Renal cortical epithelial cell (primary cell): ENCODE measurements at places on chromosomes 1 and 21. TPM values are rescaled to one million over a fixed set of nuclear protein-coding genes. Genes with fewer than 3 reads are reported as not detected.

The CASQ1 gene
- not detected in 2 replicates for total RNA-seq

GRCh38 chr1:180542113-180542837 lies 16.5 kb upstream of the OVAAL start:
- DNase-seq = peak; percentile 43

GRCh38 chr1:9438431-9439073 lies 100.7 kb upstream of the SLC25A33 start:
- DNase-seq = peak; percentile 99

The CTSS gene
- total RNA-seq = 39.5 and 77.3 TPM in 2 replicates

- DNase-seq = no peak
Measured at GRCh38 chr1:12153181-12153785, 13.5 kb upstream of the TNFRSF1B start.

The PDXK gene
- 278 and 390 TPM in 2 replicates for total RNA-seq

The SPATA45 gene
- total RNA-seq = 0.30 TPM in 1 of 2 replicates, not detected in the other

DNA sequence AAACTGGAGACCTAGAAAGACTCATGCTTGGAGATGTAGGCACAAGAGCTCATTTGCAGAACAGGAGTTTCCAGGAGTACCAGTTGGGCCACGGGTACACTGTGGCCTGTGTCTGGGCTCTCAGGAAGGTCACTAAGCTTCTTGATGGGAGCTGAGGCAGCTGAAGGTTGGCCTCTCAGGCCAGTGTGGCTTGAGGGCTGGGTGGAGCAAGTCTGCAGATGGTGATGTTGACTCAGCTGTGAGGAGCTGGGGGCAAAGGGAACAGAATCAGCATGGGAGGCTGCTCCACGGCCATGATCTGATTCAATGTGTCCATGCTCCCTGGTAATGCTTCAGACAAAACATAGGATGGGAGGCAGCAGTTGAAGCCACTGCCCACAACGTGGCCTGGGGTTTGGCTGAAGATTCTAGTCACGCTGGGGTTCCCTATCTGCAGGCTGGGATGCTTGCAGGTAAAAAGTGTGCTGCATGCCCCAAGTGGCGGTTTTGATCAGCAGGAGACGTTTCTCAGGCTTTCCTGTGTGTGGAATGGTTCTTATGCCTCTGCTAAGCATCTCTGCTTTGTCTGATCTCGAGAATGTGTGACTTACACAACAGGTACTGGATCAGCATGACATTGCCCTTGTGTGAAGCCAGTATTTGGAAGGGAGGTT lies 15.4 kb upstream of the TENT5C start:
- no peak for DNase-seq

The PRR9 gene
- not detected in 2 replicates for total RNA-seq

The GJA5 gene
- total RNA-seq = 0.10 and 0.87 TPM in 2 replicates

DNA sequence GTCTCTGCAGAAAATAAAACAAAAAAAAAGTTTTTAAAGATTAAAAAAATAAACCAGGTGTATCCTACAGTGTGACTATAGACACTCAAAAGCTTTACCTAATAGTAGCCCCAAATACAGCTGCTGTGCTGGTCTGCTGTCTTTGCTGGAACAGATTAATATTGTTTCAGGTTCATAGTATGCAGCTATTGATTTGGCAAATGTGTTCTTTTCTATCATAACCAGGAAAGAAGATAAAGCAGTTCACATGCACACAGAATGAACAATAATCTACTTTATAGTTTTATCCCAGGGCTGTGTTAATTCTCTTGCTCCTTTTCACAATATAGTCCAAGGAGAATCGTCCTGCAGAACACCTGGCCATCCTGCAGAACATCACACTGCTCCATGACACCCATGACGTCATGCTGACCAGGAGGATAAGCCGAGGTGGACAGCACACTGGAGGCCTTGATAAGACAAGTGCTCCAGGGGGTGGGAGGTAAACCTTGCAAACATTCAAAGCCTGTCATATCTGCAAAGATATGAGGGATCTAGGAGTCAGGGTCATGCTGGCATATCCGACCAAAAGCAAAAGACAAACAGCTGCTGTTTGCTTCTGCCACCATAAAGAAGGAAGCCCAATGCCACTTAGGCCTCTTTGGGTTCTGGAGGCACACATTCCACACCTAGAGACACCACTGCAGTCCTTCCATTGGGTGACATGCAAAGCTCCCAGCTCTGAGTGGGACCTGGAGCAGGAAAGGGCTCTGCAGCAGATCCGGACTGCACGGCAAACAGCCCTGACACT lies 86.1 kb upstream of the SLC2A1 start:
- no peak for DNase-seq

- DNase-seq = peak; percentile 16
Measured at GRCh38 chr1:109500941-109501381, 7.1 kb downstream of the CYB561D1 start.

DNA sequence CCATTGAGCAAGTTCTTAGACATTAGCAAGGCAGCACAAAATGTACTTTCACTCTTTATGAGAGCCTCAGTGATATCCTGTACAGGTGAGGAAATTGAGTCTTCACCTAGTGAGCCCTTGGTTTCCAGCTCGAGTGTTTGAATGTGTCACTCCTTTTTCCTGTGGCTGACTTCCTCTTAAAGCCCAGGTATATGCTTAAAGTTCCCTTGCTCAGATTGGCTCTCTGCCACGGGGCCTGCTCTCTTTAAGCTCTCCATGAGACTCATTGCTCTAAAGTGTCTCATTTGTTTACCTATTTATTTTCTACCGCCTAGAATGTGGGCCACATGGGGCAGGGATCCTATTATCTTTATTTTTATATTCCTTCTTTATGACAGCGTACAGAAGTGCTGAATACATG lies 324.9 kb downstream of the SIPA1L2 start:
- DNase-seq = no peak

DNA sequence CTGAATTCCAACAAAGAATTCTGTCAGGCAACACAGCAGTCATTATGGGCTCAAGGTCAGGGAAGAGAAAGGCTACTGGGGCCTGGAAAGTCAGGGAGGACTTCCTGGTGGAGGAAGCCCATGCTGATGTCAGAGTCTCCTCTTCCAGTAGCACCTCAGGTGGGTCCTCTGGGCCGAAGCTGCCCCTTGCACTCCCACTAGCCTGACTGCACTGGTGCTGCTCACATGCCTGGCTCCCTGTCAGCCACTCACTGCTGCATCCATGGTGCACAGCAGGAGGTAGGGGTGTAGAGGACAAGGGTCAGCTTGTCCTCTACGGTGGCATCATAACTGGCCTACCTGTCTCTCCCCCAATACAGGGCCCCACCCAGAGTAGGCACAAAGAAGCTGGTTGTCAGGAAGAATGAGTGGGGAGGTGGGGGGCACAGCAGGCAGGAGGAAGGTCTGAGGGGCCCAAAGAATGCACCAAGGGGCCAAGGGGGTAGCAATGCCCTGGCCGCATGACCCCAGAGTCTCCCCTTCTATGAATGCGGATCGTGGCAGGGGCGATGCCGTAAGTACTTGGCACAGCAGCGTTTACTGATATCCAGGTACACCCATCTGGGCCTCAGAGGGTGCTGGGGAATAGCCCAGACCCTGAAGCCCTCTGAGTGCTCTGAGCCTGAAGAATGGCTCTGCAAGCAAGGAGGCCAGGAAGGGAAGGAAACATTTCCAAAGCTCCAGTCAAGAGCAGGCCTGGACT lies 80.3 kb downstream of the GLIS1 start:
- no peak for DNase-seq

The IPO9 gene
- total RNA-seq = 15.6 and 31.5 TPM in 2 replicates

- no peak for DNase-seq
Measured at GRCh38 chr1:182611787-182612186, 7.6 kb upstream of the RGS16 start.

- DNase-seq = no peak
Measured at GRCh38 chr1:171152549-171152948, 32.6 kb upstream of the FMO2 start.

The GRIK1 gene
- total RNA-seq = not detected in 2 replicates

- peak; percentile 39 for DNase-seq
Measured at GRCh38 chr21:33980276-33980916, 64.8 kb upstream of the ATP5PO start.

DNA sequence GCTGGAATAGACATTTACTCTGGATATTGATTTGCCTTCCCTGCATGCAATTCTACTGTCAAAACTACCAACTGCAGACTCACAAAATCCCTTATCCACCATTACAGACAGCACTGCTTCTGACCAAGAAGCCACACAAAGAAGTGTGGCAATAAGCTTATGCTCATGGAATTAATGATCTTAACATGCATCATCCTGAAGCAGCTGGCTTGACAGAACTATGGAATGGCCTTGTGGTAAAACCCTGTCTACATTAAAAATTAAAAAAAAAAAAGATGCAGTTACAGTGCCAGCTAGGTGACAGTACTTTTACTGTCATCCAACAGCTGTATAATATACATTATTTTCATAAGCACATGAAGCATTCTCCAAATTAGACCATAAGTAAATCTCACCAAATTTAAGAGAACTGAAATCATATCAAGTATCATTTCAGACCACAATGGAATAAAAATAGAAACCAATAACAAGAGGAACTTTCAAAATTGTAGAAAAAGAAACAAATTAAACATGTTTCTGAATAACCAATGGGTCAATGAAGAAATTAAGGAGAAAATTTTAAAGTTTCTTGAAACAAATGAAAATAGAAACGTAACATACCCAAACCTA lies 70.7 kb downstream of the SCMH1 start:
- DNase-seq = no peak

GRCh38 chr1:176643536-176643935 lies 180.6 kb downstream of the PAPPA2 start:
- peak; percentile 61 for DNase-seq

The CFHR2 gene
- total RNA-seq = not detected in 2 replicates

GRCh38 chr21:38780879-38781278 lies 24.9 kb upstream of the ETS2 start:
- no peak for DNase-seq

DNA sequence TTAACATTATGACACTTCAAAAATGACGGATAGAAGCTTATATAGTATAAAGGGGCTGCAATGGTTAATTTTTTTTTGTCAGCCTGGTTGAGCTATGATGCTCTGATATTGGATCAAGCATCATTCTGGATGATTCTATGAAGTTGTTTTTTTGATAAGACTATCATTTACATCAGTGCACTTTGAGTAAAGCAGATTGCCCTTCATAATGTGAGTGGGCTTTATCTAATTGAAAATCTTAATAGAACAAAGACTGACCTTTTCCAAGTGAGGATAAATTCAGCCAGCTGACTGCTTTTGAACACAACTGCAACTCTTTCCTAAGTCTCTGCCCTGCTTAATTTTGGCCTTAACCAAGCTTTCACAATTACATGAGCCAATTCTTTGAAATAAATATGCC lies 1476.2 kb downstream of the NCAM2 start:
- DNase-seq = no peak

- DNase-seq = no peak
Measured at GRCh38 chr1:200899015-200899386, 4.3 kb downstream of the INAVA start.

The CR1 gene
- under 0.01 TPM in 1 of 2 replicates, not detected in the other for total RNA-seq

- peak; percentile 80 for DNase-seq
Measured at GRCh38 chr1:9244501-9245229, 10.1 kb downstream of the H6PD start.

- DNase-seq = no peak
Measured at GRCh38 chr1:37631036-37631435, 3.7 kb downstream of the RSPO1 start.

DNA sequence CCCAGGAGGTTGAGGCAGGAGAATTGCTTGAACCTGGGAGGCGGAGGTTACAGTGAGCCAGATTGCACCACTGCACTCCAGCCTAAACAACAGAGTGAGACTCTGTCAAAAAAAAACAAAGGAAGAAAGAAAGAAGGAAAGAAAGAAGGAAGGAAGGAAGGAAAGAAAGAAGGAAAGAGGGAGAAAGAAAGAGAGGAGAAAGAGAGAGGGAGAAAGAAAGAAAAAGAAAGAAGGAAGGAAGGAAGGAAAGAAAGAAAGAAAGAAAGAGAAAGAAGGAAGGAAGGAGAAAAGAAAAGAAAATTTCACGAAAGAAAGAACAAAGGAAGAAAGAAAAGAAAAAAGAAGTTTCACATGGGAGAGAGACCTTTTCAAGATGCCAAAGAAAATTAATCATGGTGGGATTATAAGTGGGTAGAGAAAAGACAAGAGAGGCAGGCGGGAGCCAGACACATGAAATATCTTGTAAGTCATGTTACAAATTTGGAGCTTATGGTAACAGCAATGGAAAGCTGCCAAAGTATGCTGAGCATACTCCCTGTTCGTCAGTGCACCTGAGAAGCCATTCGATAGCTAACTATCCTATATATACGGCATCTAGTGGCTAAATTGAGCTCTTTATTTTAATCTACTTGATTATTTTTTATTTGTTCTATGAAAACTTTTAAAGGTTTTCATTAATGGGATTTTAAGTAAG lies 41.3 kb upstream of the TNFSF4 start:
- no peak for DNase-seq

The KCNA2 gene
- total RNA-seq = not detected in 2 replicates

DNA sequence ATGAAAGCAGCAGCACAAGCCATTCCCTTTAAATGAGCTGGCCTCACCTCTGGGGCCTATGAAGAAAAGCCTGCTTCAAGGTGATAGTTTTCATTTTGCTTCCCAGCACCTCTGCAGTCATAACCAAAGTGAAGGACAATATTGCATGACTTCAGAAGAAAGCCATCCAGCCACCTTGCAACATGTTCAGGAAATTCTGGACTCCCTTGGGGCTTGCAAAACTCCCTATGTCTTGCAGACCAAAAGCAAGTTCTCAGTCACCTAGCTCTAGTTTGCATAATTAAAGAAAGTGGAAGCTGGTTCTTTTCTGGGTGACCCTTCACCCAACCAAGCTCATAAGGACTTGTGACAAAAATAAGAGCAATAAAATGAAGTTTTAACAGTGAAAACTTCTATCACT lies 87.6 kb downstream of the GFI1 start:
- DNase-seq = peak; percentile 3

The BGLAP gene
- 0.15 TPM in 1 of 2 replicates, not detected in the other for total RNA-seq

- DNase-seq = peak; percentile 98
Measured at GRCh38 chr1:234631721-234632125, 21.7 kb upstream of the IRF2BP2 start.

DNA sequence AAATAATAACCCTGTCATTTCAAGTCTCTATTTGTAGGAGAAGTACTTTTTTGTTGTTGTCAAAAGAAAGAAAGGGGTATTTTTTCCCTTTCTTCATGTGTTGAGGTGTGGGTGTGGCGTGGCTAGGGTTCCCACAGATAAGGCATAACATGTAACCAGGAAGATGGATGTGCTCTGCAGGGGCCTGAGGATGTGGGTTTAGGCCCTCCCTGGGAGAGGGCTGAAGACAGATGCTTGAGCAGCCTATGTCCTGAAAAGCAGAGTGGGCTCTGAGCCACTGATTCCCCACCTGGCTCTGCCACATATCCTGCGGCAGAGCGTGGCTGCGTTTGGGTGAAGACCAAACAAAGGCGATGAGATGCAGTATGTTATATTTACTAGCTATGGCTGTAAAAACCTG lies 13.9 kb upstream of the ADAR start:
- no peak for DNase-seq

DNA sequence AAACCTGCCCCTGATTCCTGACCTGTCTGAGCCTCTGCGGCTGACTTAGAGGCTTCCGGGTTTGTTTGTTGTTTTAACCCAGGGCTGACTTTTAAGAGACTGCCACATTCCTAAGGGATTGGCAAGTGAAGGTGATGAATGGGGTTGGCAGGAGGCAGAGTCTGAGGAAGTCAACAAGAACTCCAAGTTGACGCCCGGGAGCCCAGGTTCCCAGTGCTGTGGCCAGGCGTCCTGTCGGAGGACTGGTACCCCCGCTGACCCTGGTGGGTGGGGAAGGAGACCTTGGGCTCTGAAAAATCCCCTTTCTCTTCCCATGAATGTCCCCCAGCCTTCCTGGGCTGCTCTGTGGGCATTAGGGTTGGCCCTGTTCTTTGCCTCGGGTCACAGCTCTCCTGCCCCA lies 19.7 kb upstream of the EPS8L3 start:
- DNase-seq = peak; percentile 95

- no peak for DNase-seq
Measured at GRCh38 chr1:243457363-243457982, 201.6 kb downstream of the SDCCAG8 start.

GRCh38 chr1:56816264-56816663 lies 2.9 kb downstream of the FYB2 start:
- no peak for DNase-seq

The LCE1A gene
- total RNA-seq = not detected in 2 replicates
